ENCODE measurements at places on chromosomes 7 and 10. TPM values are rescaled to one million over a fixed set of nuclear protein-coding genes. Genes with fewer than 3 reads are reported as not detected.
A peak's percentile ranks its signal among the peaks of the same experiment; 100 is the strongest.

MEIG1 gene
- total RNA-seq, result not detected

MALRD1 gene
- total RNA-seq, result 0.27 TPM

LFNG gene
- total RNA-seq, result 39.9 TPM

IKZF5 gene
- 9.6 TPM for total RNA-seq

MUC12 gene
- total RNA-seq, result not detected

- H3K27ac ChIP-seq, result no peak overlapping the region
- DNase-seq, result no peak
- no peak overlapping the region for H3K4me3 ChIP-seq
- H3K4me1 ChIP-seq, result peaks cover 3% of the 10 kb centered on the region
Measured at GRCh38 chr7:31734456-31734855, 47.4 kb downstream of the PPP1R17 start.

DNA sequence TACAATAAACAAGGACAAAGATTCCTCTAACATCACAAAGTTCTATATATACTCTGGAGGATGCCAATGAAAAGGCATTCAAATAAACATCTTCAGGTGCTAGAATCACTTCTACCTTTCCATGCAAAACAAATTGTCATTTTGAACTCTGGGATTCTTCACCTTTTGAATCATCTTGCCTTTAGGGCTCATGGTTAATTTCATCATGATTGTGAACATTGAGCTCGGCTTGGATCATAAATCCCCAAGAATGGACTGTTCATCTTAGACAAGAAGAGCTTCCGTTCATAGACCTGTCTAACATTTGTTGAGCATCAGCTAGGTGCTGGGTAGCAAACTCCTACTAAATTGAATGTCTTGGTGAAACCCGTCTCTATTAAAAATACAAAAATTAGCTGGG is 212.2 kb downstream of the TNS3 start:
- H3K36me3 ChIP-seq, result peaks cover 31% of the 10 kb centered on the region
- no peaks in the 10 kb centered on the region for H3K27me3 ChIP-seq
- no peak overlapping the region for H3K4me3 ChIP-seq
- H3K27ac ChIP-seq, result peak overlapping the region; percentile 79

DNA sequence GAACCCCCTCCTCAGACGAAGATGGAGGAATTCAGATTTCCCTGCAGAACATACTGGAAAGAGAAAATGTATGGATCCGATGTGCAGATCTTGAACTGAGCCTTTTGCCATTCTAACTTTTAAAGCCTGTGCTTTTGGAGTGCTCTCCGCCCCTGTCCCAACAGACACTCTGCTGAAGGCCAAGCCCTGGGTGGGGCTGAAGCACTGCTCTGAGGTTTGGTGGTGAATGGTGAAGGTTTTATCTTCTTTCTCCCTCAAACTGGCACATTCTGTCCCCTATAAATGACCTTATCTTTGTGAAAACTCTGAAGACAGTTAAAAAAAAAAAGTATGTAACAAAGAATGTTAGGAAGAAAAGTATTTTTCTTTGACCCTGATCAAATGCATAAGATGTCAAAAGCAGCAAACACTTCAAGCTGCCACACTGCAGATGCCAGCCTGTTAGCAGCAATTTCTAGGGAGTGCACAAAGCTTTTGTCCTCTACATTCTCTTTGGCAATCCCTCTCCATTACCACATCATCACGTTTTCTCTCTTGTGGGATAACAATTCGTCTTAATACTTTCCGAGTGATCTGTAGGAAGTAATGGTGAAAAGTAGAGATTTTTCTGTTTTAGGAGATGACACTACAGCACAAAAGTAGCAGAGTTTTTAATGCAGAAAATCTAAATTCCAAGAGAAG is 137.3 kb upstream of the CCDC6 start:
- H3K27me3 ChIP-seq, result no peaks in the 10 kb centered on the region
- no peak overlapping the region for H3K27ac ChIP-seq
- H3K36me3 ChIP-seq, result no peaks in the 10 kb centered on the region
- peaks cover 42% of the 10 kb centered on the region for H3K4me1 ChIP-seq
- H3K4me3 ChIP-seq, result no peak overlapping the region

DNA sequence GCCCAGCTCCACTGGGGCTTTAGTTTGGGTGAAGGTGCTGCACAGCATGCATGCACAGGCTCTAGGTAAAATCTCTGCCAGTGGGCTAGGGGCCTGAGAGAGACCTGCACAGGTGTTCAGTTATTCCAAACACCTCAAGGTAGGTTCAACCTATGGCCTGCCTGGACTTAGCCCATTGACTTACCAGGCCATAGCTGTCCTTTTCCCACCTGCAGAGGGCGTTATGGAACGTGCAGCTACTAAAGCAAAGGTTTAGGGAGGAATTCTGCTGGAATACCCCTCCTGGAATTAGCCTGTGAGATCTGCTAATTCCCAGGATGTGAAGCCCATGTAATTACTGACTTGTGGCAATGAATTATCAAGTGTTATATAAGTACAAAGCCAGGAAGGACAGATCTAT is 3.6 kb downstream of the VWC2 start:
- H3K27ac ChIP-seq, result no peak overlapping the region
- H3K4me3 ChIP-seq, result no peak overlapping the region
- H3K36me3 ChIP-seq, result no peaks in the 10 kb centered on the region

GRCh38 chr10:105950410-105950809 is 1214.1 kb downstream of the SORCS1 start:
- no peak for DNase-seq
- no peak overlapping the region for H3K4me3 ChIP-seq
- H3K27me3 ChIP-seq, result peaks cover 4% of the 10 kb centered on the region
- H3K36me3 ChIP-seq, result no peaks in the 10 kb centered on the region

DNA sequence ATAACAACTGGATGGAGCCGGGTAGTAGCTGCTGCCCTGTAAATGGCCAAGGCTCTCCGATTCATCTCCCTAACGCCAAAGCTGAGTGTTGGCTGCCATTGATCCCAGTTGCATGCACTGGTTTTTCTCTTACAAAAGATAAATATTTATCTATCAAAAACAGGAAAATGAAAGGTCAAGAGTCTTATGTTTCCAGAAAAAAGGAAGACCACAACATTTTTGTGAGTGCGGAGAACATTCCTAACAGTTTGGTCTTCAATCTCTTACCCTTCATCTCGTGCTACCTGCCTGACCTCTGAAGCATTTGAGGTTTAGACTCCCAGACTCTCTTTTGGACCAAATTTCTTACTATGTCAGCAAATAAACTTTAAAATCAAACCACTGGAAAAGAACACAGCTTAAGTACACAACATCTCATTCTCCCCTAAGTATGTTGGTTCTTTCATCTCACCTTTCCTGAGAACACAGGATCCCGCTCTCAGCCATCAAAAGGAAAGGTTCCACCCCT is 61.6 kb downstream of the SORBS1 start:
- peaks cover 2% of the 10 kb centered on the region for H3K36me3 ChIP-seq
- peaks cover 3% of the 10 kb centered on the region for H3K27me3 ChIP-seq
- no peak for DNase-seq
- H3K4me1 ChIP-seq, result peaks cover 7% of the 10 kb centered on the region

GRCh38 chr10:24822590-24822989 is 98.9 kb upstream of the ARHGAP21 start:
- H3K27me3 ChIP-seq, result no peaks in the 10 kb centered on the region
- no peaks in the 10 kb centered on the region for H3K36me3 ChIP-seq
- DNase-seq, result no peak
- H3K4me3 ChIP-seq, result no peak overlapping the region

- H3K27ac ChIP-seq, result no peak overlapping the region
- DNase-seq, result no peak
- peaks cover 2% of the 10 kb centered on the region for H3K36me3 ChIP-seq
Measured at GRCh38 chr10:20157314-20157713, 341.1 kb downstream of the PLXDC2 start.

- H3K27ac ChIP-seq, result peak overlapping the region; percentile 71
- peaks cover 58% of the 10 kb centered on the region for H3K4me1 ChIP-seq
- DNase-seq, result no peak
- no peaks in the 10 kb centered on the region for H3K27me3 ChIP-seq
- H3K4me3 ChIP-seq, result no peak overlapping the region
Measured at GRCh38 chr10:113386005-113386404, 166.8 kb upstream of the HABP2 start.

- no peak for DNase-seq
- H3K4me3 ChIP-seq, result no peak overlapping the region
Measured at GRCh38 chr7:31098642-31099360, 46.7 kb downstream of the ADCYAP1R1 start.

GRCh38 chr7:50481867-50482266 is 31.7 kb upstream of the FIGNL1 start:
- no peak for DNase-seq
- peaks cover 27% of the 10 kb centered on the region for H3K27me3 ChIP-seq
- no peaks in the 10 kb centered on the region for H3K36me3 ChIP-seq
- no peaks in the 10 kb centered on the region for H3K4me1 ChIP-seq

DNA sequence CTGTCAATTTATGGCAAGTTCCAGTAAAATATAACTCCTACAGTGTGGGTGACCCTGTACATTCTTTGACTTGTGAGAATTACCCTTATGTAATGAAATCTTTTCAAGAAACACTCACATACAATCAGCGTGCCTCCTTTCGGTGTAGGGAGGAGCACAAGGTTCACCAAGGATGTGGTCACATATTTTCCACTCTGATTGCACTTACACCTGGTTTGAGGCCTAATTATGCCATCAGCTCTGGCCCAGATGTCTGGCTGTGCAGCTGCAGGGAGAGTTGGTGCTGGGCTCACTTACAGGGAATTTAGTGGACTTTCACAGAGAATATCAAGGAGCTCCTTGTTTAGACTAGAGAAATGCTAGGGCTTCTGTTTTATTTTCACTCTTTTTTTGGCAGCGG is 146.0 kb upstream of the STEAP4 start:
- no peak for DNase-seq
- no peak overlapping the region for H3K4me3 ChIP-seq
- no peak overlapping the region for H3K27ac ChIP-seq
- H3K27me3 ChIP-seq, result peaks cover 5% of the 10 kb centered on the region
- H3K4me1 ChIP-seq, result no peaks in the 10 kb centered on the region
- no peaks in the 10 kb centered on the region for H3K36me3 ChIP-seq

DNA sequence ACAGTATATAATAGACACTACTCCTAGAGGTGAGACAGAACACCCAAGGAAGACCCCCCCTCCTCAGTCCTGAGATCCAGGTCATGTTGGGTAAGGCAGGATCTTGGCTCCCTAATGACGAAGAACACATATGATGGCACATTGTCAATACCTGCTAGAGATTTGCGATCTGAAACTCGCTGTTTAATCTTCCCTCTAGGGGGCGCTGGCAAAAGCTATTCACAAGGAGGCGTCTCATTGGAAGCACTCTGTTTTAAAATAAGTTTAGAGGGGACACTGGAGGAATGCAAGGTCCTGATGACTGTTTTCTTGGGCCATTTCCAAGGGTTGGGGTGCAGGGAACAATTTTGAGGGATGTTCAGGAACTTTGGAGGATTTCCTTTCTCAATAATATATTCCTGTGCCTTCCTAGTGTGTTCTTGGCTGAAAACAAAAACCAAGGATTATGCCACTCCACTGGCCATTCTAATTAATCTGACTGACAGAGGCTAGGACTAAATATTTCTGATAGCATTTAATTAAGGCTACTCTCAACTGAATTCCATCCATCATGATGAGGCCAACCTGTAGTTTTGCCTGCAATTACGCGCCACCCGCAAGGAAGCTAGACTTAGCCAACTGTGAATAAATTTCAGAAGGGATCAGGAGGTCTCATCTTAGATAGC is 1013.8 kb upstream of the MBL2 start:
- H3K27ac ChIP-seq, result no peak overlapping the region
- H3K27me3 ChIP-seq, result peaks cover 3% of the 10 kb centered on the region
- no peaks in the 10 kb centered on the region for H3K36me3 ChIP-seq
- H3K4me1 ChIP-seq, result no peaks in the 10 kb centered on the region
- DNase-seq, result no peak

DNA sequence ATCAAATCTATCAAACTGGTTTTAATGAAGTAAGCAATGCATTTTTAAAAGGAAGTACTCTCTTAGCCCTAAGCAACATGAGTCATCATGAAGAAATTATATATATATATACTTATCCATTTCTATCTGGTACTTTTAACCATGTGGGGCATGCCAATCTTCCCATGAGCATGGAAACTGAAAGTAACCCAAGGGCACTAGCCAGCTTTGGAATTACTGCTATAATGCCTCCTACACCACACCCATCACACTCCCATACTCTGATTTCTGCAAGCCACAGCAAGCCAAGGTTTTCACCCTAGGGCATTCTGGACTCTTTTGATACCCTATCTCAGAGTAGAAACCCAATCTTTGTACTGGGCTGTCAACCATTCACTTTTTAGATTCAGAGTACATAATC is 204.6 kb downstream of the IMMP2L start:
- H3K4me3 ChIP-seq, result no peak overlapping the region
- no peak for DNase-seq
- peaks cover 31% of the 10 kb centered on the region for H3K4me1 ChIP-seq
- no peaks in the 10 kb centered on the region for H3K27me3 ChIP-seq
- no peaks in the 10 kb centered on the region for H3K36me3 ChIP-seq

GRCh38 chr7:135711139-135711469 is 16.9 kb downstream of the SLC13A4 start:
- no peak for DNase-seq
- H3K4me1 ChIP-seq, result peaks cover 7% of the 10 kb centered on the region
- H3K27ac ChIP-seq, result no peak overlapping the region
- H3K27me3 ChIP-seq, result no peaks in the 10 kb centered on the region
- no peak overlapping the region for H3K4me3 ChIP-seq

Data from chondrocyte (in vitro differentiated cells).